Activated naive CD4-positive, alpha-beta T cell treated with anti-CD3 and anti-CD28 coated beads for 36 hours (primary cell): ENCODE measurements at places on chromosomes 3 and 15.

DNA sequence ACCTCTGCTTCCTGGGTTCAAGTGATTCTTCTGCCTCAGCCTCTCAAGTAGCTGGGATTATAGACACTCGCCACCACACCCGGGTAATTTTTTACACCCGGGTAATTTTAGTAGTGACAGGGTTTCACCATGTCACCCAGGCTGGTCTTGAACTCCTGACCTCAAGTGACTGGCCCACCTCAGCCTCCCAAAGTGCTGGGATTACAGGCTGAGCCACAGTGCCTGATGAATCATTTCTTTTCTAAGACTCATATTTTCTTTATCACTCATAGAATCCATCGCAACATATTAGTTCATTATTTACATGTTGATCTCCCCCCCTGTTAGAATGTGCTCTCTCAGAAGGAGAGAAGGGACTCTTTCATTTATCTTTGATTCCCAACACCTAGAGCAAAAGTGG lies 109.5 kb upstream of the PTPRG start:
- DNase-seq = no peak

- DNase-seq = no peak
Measured at GRCh38 chr3:46285931-46286619, 43.8 kb downstream of the CCR3 start.

GRCh38 chr15:96066126-96066525 lies 264.4 kb upstream of the NR2F2 start:
- DNase-seq = no peak

GRCh38 chr3:70811880-70812279 lies 499.4 kb upstream of the MDFIC2 start:
- DNase-seq = peak; percentile 16

GRCh38 chr3:135191708-135192107 lies 396.6 kb downstream of the EPHB1 start:
- no peak for DNase-seq

GRCh38 chr15:31279221-31280045 lies 47.2 kb upstream of the KLF13 start:
- DNase-seq = no peak

GRCh38 chr3:36784138-36784635 lies 19.8 kb upstream of the DCLK3 start:
- DNase-seq = no peak

GRCh38 chr15:41512940-41513505 lies 604 bp downstream of the LTK start:
- DNase-seq = peak; percentile 43

GRCh38 chr3:13618836-13619235 lies 69.9 kb downstream of the FBLN2 start:
- no peak for DNase-seq

DNA sequence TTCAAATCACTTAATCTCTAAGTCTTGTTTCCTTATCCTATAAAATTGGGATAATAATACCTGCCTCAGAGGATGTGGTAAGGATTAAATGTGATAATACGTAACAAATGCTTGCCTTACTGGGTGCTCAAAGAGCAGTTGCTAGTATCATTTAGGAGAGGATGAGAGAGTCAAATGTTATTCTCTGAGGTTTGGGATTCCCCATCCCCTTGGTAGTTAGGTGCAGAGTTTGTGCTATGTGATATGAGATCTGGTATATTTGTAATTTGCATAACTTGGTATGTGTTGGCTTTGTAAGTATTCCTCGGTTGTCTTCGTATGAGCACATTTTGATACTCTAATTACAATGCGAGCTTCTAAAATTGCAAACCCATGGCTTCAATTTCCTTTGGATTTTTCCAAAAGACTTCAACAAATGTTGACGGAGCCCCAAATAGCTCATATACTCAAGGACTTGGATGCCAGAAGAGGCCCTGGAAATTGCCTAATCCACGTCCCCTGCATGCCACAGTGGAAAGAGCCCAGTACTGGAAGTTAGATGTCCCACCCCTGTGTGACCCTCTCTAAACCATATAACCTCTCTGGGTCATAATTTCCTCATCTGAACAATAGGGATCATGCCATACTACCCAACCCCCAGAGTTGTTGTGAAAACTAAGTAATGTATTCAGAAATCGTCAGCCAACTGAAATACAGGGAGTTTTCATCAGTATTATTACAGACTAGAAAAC lies 85.0 kb downstream of the FBN1 start:
- DNase-seq = no peak

- peak; percentile 96 for DNase-seq
Measured at GRCh38 chr3:72482589-72483321, 365.5 kb downstream of the SHQ1 start.

GRCh38 chr3:186512570-186513302 lies 31.4 kb downstream of the CRYGS start:
- no peak for DNase-seq

GRCh38 chr15:43913026-43913780 lies 86.4 kb downstream of the WDR76 start:
- peak; percentile 11 for DNase-seq

DNA sequence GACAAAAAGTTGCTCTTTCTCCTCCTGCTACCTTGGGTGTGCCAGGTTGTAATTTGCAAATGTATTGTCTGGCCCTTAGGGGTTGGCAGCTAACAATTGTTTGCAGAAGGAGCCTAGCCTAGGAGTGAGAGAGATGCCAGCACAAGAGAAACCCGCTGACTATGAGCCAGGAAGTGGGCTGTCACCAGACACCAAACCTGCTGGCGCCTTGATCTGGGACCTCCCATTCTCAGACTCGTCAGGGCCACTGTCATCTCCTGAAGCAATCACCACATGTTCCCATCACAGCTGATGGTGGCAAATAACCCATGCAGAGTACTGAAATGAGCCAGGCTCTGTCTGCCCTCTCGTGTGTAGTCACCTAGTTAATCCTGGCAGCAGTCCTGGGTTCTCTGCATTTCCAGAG lies 406.4 kb upstream of the NPAP1 start:
- DNase-seq = no peak

DNA sequence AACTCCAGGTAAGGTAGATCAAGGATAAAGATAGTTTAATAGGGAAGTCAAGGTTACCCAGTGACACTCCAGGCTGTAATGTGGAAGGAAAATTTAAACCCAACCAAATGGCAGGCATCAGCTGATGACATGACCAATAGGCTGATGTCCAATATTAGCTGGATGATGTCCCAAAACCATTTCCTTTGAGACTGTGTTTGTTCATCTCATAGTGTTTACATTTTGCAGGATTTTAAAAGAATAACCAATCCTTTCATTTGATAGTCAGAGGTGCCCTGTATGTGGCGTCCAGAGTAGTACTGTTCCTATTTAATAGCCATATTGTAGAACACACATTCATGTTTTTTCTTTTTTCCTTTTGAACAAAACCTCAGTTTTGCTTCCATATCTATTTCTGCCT lies 23.3 kb upstream of the TMEM158 start:
- DNase-seq = no peak

DNA sequence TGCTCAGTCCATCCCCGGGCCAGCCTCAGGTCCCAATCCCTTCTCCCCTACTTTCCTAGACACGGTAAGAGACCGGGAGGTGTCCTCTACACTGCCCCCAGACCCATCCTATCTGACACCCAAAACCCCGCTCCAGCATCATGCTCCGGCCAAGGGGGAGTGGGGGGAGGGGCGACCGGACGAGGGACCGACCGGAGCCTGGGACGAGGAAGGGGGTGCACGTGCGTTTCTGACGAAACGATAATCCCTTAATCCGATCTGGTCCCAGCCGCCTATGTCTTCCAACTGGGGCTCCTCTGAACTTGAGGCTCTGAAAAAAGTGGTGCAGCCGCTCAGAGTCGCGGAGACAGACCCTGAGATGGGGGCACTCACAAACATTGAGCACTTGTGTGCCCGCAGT lies 494 bp downstream of the CPLX3 start:
- DNase-seq = no peak

- DNase-seq = no peak
Measured at GRCh38 chr3:154762486-154762885, 317.6 kb upstream of the MME start.

DNA sequence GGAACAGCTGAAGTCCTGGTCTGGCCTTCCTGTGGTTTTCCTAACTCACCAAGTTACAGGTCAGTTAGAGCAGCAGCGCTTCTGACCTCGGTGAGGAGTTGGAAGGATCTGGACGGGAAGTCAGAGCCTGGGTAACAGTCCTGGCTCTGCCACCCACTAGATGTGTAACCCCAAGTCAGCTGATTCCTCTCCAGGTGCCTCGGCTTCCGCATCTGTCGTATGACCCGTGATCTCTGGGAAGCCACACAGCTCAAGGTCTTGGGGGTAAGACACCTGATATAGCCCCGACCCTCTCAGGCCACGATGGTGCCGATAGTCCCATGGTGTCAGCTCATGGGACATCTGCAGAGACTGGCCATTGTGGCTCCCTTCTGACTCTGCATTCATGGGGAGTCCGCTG lies 8.3 kb upstream of the PIGZ start:
- DNase-seq = no peak

- DNase-seq = no peak
Measured at GRCh38 chr15:91953432-91953831, 99.9 kb downstream of the SLCO3A1 start.

GRCh38 chr15:47299846-47300434 lies 417.4 kb upstream of the SEMA6D start:
- no peak for DNase-seq

DNA sequence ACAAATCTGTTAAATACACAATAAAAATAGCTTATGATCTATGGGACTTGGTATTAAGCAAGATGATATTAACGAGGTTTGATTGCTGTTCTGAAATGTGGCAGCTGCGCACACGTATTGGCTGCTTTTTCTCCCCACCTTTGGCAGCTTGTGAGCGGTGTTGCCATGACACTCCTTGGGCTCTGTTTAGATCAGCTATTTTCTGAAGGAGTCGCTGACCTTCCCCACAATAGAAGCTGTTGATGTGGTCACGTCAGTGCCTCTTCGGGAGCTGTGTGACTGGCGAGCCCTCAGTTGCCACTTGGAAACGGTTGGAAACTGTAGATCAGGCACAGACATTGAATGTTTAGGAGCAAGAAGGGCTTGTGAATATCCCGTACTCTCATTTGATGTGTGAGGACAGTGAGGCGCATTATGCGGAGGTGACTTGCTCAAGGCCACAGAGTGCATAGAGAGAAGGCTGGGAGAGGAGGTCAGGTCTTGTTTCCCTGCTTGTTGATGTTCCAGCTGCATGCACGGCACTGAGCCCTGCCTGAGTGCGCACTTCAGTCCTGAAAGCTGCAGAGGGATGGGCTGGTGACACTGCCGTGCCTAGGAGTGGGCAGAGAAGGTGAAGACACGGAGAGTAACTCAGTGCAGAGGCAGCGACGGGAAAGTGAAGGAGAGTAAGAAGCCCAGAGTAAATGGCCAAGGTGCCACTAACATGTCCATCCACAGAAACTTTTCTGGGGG lies 198.4 kb downstream of the LPP start:
- DNase-seq = no peak

GRCh38 chr3:174758943-174759342 lies 100.2 kb upstream of the NAALADL2 start:
- DNase-seq = no peak

GRCh38 chr15:31393444-31394091 lies 66.9 kb downstream of the KLF13 start:
- DNase-seq = no peak

DNA sequence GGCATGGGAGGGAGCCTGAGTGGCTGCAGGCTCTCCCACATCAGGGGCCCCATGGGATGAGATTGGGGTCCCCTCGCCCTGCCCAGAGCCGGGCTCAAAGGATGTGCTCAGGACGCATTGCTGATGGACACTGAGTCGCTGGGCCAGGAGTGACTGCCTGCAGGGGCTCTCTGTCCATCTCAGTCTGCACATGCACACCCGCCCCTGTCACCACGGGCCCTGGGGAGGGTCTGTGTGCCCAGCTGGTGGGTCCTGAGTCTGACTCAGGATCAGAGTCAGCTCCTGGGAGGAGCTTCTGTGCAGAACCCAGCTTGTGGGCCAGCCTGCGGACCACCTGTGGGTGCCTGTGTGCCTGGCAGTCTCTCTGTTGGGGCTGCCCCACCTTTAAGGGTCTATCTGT lies 18.1 kb downstream of the STAB1 start:
- DNase-seq = no peak

GRCh38 chr3:147218965-147219364 lies 187.4 kb downstream of the ZIC4 start:
- no peak for DNase-seq

DNA sequence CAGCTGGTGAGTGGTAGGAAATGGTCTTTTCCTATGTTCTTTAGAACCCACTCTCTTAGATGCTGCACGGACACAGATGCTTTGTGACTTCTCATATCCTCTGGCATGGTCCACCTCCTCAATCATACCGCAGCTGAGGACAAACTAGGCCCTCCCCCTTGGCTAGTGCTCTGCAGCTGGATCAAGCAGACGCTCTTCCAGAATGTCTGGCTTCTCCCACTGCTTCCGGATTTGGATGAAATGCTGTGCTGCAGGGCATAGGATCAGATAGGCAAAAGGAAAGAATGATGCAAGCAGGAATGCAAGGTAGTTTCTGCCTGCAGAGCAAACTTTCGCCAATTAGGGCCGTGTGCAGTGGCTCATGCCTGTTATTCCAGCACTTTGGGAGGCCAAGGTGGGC lies 75.7 kb upstream of the SLC4A7 start:
- no peak for DNase-seq
